ENCODE measurements at places on chromosomes 7 and 10. TPM values are rescaled to one million over a fixed set of nuclear protein-coding genes. Genes with fewer than 3 reads are reported as not detected.
A peak's percentile ranks its signal among the peaks of the same experiment; 100 is the strongest.

ZNF487 gene
- 7.5 TPM for total RNA-seq

SPDYE11 gene
- not detected for total RNA-seq

STEAP2 gene
- total RNA-seq, result not detected

CDH23 gene
- total RNA-seq, result 5.2 TPM

ZCCHC24 gene
- 0.67 TPM for total RNA-seq

CC2D2B gene
- not detected for total RNA-seq

ANKRD1 gene
- total RNA-seq, result not detected

- DNase-seq, result no peak
These were observed 760.2 kb downstream of the GRID1 start for GRCh38 chr10:85606401-85606800.

DNA sequence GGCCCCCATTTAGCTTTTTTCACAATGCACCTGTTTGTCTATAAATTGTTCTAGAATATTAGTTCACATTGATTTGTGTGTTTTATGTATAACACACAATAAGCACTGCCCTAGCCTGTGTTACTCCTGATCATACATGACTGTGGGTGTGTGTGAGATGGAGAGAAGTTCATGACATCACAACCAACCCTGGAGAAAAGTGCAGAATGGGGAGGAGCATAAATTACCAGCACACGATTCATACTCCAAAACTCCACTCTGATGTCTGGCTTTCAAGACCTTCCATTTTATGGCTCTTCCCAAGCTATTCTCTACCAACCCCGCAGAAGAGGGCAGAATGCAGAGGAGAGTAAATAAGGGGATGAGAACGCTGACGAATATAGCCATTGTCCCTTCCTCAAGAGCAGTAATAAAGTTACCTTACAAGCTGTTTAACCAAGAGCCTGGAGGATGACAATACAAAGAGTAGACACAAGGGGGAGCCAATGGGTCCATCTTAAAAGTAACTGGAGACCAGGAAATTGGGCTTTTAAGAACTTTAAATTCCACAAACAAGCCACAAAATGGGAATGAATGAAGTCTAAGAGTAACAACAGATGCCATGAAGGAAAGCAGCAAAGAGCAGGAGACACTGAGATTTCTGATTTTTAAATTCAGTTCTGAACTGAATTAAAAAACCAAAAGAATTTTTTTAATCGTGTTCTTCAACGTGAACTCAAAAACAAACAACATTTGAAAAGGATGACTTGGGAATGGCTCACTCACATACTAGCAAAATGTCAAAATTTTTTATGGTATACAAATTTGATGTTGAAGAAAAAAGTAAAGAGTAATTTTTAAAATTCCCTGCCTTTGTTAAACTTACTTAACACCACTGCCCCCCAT is 159.6 kb downstream of the PARD3 start:
- DNase-seq, result peak; percentile 38

GRCh38 chr10:60044242-60044641 is 137.9 kb upstream of the CCDC6 start:
- no peak for DNase-seq

GRCh38 chr10:15236340-15236739 is 67.8 kb upstream of the NMT2 start:
- DNase-seq, result no peak

GRCh38 chr10:128187788-128188185 is 61.6 kb upstream of the MKI67 start:
- no peak for DNase-seq

GRCh38 chr10:120184547-120185337 is 272.3 kb upstream of the PLPP4 start:
- no peak for DNase-seq

- DNase-seq, result no peak
These were observed 54.2 kb downstream of the RBM20 start for GRCh38 chr10:110698340-110698739.

DNA sequence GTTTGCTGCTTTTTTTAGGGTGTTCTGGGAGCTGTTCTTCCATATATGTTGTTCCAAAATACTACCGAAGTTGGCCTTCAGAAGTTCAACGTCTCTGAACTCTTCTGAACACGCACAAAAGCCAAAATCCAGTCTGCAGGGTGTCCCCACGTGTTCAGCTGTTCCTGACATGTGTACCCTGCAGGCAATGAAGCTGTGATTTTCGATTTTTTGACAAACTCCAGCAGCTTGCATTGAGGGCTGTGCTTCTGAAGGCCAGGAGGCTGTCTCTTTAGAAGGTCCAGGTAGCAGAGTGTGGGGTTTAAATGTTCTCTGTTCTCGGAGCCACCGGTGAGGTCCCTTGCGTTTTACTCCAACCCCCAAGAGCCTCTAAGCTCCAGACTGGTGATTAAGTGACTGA is 145.0 kb downstream of the PRPF18 start:
- no peak for DNase-seq

DNA sequence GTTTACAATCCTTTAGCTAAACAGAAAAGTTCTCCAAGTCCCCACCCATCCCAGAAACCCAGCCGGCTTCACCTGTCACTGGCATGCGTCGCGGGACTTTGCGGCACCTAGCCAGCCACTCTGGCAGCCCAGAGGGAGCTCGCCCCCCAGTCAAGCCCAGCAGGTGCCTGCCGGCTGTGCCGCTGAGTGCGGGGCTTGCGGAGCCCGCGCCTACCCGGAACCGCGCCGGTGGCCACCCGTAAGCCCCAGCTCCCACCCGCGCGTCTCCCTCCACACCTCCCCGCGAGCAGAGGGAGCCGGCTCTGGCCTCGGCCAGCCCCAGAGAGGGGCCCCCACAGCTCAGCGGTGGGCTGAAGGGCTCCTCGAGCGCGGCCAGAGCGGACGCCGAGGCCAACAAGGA is 446.1 kb downstream of the GRM8 start:
- no peak for DNase-seq
